ENCODE measurements at places on chromosomes 5 and 9.

- no peak for DNase-seq
Observed at GRCh38 chr5:139368613-139369012, 14.5 kb downstream of the SLC23A1 start.

- DNase-seq: no peak
Observed at GRCh38 chr5:158142156-158142555, 283.2 kb upstream of the CLINT1 start.

DNA sequence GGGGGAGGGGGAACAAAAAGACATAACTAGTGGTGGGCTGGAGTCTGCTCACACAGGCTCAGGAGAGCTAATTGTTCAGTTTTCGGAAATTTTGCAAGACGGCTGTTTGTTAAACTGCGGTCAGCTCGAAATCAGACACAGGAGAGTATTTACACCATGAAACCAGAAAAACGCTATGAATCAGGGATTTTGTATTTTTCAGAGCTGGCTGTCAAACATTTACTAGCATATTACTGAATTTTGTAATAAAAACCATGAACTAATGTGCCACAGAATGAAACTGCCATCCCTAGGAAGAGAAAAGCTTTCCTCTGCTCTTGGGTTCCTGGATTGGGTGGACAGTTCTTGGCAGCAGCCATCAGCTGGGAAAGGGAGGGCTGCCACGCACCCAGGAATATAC lies 45.3 kb downstream of the TRPM3 start:
- DNase-seq: no peak

DNA sequence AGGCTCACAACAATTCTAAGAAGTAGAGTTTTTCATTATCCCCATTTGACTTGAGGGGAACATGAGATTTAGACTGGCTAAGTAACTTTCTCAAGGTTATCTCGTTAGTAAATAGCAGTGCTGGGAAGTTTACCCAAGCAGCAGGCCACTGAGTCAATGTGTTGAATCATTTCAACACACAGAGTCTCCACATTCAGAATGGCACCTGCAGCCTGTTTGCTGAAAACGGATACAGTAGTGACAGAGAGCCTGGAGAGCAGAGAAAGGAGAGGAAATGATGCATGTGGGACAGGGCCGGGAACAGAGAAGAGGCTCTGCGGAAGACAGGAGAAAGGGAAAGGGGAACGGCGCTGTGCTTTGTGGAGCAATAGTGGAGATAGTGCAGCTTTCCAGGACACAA lies 33.5 kb upstream of the ZSWIM6 start:
- DNase-seq: no peak

DNA sequence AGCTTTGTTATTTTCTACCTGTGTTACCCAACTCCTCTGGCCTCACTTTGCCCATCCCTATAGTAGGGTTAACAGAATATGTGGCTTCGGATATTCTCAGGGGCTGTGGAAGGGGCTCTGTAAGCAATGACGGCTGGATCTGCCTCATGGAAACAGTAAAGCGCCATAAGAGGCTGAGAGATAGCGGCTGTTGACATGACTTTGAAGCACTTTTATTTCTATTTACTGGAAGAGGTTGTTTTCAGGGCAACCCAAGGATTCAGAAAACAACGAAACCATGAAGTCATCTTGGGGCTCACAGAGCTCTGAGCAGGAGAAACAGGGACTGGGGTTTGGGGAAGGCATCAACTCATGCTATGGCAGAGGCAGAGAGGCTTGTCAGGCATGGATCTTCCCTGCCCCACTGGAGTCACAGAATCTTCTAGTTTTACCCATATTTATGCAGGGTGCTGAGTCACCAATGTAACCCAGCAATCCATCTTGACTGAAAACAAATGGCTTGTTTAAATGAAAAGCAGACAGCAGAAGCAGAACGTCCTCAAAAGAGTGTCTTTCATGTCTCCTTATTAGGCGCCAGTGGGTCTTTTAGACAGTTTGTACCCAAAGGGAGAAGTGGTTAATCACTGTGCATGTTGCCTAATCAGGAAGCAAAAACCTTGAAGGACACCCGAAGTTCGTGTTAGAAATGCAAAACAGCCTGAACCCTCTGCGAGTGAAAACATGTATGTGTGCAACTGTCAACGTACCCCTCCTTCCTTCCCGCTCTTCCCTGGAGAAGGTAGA lies 113.0 kb downstream of the COL23A1 start:
- no peak for DNase-seq

DNA sequence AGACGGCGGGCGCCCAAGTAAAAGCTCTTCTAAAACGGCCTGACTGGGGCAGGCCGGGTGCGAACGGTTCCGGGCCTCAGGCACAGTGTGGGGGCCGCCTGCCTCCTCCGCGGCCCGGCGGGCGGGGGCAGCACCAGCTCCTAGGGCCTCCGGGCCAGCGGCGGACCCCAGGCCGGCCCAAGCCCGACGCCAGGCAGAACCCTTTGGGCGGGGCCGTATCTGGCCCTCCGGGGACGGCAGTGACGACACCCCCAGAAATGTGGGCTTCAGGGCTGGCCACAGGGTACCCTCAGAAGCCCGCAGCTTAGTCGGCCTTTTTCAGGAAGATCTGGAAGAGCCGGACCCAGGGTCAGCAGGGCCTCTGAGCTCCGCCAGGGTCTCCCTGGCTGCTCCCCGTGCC lies 4.0 kb downstream of the LTC4S start:
- DNase-seq: no peak

DNA sequence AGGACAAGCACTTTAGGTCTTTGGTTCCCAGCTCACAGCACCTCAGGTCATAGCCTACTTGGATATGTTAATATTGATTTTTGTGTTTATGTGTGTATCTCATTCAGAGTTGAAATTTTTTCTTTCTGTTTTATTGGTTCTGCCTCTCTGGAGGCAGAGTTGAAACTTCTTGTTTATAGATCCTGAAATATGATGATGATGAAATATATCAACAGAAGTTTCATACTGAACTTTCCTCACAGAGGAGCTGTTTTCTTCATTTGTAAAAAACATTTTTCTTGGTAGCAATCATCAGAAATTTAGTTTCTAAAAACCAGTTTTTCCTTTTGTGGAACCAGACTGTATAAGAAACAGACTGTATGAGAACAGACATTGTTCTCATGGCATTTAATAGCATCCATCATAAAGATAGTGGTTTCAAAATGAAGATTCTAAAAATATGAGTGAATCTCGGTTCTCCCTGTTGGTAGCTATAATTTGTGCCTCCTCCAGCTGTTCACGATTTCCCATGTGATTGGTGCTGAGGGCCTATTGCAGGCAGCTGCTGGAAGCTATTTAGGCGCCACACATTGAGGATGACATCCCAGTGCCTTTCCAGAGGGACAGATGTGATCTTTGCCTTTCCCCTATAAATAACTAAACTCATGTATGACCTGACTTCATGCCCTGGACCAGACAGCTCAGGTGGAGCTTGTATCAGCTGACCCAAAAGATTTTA lies 39.5 kb upstream of the CFAP157 start:
- no peak for DNase-seq

DNA sequence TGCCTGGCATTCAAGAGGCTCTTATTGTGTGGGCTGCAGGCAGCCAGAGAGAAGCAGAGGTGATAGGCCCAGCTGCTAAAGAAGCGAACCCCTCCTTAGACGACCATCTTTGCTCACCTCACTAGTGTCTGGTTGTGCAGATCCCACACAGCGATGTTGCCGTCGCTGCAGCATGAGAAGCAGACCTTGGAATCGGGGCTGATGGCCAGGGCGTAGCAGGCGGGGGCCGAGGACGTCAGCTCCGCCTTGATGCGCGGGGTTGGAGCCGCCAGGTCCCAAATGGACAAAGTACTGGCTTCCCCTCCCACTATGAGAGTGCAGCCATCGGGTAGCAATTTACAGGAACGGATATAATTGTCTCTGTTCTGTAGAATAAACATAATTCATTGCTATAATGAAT lies 98.7 kb downstream of the TLE1 start:
- no peak for DNase-seq

- no peak for DNase-seq
Observed at GRCh38 chr9:81317939-81318338, 371.4 kb downstream of the TLE1 start.

DNA sequence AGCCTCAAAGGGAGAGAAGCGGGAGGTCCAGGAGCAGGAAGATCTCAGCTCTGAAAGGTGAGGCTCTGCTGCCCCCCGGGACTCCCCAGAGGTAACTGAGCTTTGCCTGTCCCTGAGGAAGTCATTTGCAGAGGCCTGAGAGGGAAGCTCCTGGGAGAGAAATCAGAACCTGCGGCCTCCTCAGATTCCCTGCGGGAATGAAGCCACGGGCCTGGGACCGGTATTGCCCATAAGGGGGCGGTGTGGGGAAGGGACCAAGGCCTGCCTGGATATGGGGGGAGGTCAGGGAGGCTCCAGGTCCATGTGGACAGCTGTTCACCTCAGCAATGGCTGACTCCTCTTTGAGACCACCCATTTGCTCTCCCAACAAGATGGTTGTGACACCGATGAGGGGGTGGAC lies 1.3 kb downstream of the SPATA31E1 start:
- DNase-seq: no peak

Data from stimulated activated naive B cell treated with anti-CD40 and anti-IgM and Interleukin-4, amounts not matched to agents 10 μg/mL and 1 μg/mL and 100 μg/mL, for 72 hours (primary cell).